ENCODE measurements at places on chromosomes 1 and 21.

- DNase-seq = no peak
Measured at GRCh38 chr1:243549108-243549507, 293.3 kb downstream of the SDCCAG8 start.

- no peak for DNase-seq
Measured at GRCh38 chr1:36320767-36321118, 2.7 kb downstream of the EVA1B start.

DNA sequence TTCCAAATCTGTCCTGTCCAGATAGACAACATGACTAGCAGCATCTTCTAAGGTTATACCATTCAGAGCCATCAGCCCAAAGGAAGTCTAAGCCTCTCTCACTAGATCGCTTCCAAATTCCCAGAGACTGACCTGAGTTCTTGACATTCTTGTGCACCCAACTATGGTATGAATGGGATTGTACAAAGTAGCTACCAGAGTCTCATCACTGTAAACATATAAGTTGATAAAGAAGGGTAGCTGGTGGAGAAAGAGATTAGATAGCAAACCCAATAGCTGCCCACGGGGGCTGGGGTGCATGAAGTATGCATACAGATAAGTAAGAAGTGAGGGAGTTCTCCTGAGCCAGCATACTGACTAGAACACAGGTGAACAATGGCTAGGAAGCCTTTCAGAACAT lies 180.0 kb downstream of the PLPP3 start:
- no peak for DNase-seq

GRCh38 chr1:17274186-17275170 lies 25.6 kb downstream of the PADI3 start:
- peak; percentile 3 for DNase-seq

DNA sequence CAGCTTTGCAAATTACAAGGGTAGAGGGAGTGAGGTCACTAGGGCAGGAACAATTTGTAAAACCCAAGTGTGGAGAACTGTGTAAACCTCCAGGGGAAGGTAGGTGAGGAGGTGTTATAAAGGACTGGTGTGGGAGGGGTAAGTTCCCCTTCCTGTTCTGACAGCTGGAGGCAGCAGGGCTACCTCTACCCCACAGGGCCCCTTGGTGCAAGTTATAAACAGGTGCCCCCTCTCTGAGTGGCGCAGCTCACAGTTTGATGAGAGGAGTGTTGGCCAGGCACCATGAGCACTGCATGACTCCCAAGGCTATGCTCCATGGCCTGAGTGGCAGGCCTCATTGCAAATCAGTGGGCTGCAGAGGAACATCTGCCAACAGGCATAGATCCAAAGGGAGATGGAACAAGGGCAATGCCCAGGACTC lies 41.0 kb downstream of the MFSD2A start:
- DNase-seq = no peak

DNA sequence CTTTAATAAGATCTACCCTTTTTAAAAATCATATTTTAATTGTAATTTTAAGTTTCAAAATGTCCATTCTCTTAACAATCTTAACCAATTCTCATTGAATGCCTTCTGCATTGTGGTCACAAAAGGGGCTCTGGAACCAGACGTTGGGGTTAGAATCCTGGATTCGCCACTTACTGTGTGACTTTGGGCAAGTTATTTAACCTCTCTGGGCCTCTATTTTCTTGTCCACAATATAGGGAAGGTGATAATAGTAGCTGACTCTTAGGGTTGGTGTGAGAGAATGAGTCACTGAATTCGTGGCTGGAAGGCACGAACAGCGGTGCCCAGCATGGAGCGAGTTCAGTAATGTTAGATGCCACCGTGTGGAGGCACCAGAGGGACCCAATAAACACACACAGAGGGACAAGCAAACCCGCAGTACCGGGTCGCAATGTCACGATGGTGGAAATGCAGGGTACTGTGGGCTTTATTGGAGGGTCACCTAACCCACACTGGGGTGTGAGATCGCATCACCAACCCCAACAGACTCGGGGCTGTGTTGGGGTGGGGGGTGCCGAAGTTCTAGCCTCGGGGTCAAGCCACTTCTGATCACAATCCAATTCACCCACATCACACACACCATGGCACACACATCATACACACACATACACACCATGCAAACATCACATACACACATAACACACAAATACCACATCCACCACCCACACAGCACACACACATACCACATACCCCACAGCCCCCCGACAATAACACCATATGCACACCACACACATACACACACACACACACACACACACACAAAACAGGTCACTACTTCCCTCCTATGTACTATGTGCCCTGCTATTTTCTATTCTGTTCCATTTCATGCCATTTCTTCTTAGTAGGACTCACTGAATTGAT lies 27.0 kb upstream of the IFNAR2 start:
- no peak for DNase-seq

DNA sequence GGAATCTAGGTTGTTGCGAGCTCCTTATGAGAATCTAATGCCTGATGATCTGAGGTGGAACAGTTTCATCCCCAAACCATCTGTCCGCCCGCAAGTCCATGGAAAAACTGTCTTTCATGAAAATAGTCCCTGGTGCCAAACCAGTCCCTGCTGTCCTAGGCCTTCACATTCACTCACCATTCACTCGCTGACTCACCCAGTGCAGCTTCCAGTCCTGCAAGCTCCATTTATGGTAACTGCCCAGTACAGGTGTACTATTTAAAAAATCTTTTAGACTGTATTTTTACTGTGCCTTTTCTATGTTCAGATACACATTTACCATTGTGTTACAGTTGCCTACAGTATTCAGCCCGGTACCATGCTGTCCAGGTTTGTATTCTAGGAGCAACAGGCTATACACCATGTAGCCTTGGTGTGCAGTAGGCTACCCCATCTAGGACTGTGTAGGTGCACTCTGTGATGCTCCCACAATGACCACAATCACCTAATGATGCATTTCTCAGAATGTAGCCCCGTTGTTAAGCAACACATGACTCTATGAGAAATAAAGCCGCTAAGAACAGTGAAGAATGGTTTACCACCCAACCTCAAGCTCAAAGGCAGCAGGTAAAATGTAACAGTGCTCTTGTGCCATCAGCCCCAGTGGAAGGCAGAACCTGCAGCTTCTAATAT lies 2.4 kb downstream of the ECHDC2 start:
- DNase-seq = no peak

GRCh38 chr21:32308696-32309095 lies 10.0 kb downstream of the MRAP start:
- DNase-seq = no peak

GRCh38 chr1:154839691-154840090 lies 30.4 kb downstream of the KCNN3 start:
- no peak for DNase-seq

- no peak for DNase-seq
Measured at GRCh38 chr1:48671578-48671977, 105.1 kb downstream of the BEND5 start.

GRCh38 chr1:213281640-213282301 lies 230.7 kb downstream of the RPS6KC1 start:
- no peak for DNase-seq

DNA sequence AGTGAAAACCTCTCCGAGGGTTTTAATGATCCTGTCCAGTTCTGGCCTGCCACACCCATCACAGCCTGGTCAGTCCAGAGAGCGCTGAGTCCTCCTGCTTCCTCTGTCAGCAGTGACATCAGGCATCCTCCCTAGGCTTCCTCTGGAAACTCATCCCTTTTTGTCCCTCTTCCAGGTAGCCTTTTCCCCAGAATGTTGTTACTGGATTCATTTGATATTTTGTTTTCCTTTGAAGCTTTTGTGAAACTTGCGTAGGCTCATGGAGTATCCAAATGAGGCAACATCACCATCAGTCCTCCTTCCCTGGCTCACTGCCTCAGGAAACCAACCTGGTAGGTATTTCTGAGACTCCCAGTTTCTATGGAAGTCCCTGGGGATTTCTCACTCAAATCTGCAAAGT lies 27.0 kb upstream of the IGSF3 start:
- no peak for DNase-seq

DNA sequence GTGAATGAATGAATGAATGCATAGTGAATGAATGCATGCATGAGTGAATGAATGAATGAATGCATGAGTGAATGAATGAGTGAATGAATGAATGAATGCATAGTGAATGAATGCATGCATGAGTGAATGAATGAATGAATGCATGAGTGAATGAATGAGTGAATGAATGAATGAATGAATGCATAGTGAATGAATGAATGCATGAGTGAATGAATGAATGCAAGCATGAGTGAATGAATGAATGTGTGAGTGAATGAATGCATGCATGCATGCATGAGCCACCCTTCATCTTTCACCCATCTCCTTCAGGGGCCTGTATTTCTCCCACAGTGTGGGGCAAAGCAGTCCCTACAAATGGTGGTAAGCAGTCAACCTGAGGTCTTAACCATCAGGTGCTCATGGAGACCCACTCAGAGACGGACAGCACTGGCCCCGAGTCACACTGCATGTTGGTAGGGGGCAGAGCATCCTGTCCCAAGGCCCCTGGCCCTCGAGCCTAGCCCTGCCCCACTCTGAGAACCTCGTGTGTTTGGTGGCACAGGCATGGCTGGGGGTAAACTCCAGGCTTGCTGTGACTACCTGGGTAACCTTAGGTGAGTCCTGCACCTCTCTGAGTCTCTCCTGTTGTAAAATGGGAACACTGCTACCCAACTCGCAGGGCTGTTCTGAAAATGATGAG lies 28.0 kb upstream of the PAX7 start:
- DNase-seq = no peak

DNA sequence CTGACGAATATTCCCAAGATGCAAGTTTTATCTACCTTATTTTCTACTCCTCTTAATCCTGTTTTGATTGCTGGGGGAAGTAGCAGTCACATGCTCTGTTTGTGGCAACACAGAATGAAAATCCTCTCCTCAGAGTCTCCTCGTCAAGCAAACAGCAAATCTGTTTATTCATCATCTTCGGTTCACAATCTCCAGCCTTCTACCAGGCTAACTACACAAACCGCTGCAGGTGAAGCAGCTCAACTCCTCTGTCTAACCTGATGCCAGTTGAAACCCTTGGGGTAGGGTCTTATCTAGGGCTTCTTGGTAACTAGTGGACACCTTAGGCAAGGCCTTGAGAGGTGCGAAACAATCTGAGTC lies 91.0 kb downstream of the SIPA1L2 start:
- DNase-seq = no peak

GRCh38 chr1:202283379-202283844 lies 58.3 kb downstream of the UBE2T start:
- peak; percentile 78 for DNase-seq

GRCh38 chr21:31394309-31394708 lies 50.2 kb upstream of the TIAM1 start:
- no peak for DNase-seq

- no peak for DNase-seq
Measured at GRCh38 chr1:69315823-69316222, 251.9 kb upstream of the LRRC7 start.

DNA sequence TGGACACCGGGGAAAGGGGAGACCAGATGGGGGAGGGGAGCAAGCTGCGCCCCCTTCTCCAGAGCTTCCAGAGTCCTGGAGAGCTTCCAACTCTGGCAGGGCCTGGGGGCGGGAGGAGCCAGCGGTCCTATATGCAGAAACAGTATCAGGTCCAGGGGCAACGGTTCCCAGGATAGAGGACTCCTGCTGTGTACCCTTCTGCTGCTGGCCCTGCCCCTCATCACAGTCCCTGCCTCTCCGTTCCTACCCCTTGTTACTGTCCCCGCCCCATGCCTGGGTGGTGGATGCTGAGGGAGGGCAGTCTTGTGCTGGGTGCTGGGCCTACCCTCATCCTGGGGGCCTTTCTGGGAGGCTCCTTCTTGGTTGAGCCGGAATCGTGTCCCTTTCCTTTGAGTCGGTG lies 19.2 kb upstream of the PEX10 start:
- DNase-seq = no peak

GRCh38 chr1:188023206-188023605 lies 1194.5 kb downstream of the PLA2G4A start:
- no peak for DNase-seq

- no peak for DNase-seq
Measured at GRCh38 chr1:200992382-200993048, 31.0 kb downstream of the KIF21B start.

DNA sequence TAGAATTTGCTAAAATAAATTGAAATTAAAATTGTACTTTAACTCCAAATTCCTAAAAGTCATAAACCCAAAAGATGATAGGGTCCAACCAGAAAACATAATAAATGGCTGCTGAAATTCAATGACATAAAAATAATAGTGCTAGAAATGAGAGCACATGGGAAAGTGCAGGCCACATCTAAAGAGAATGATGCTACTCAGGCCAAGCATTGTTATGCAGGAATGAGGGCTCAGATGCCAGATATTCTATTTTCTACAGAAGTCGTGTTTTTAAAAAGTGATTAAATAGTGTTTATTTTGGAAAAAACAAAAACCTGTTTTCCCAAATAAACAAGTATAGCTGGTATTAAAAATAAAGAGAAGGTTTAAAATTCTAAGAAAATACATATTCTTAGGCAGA lies 234.4 kb downstream of the KCNT2 start:
- no peak for DNase-seq

DNA sequence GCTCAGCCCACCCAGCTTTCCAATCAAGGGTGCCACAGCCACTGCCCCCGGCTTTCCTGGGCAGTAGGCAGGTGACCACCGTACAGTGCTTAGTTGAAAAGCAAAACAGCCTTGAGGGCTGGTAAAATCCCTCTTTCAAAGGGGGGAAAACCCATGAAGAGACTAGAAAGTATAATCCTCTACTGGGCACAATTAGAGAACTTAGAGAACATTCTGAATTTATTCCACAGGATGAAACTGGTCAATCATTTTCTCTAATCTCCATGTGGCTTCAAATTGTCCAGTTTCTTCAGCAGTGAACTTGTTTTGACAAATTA lies 15.3 kb upstream of the LRRC47 start:
- DNase-seq = no peak

DNA sequence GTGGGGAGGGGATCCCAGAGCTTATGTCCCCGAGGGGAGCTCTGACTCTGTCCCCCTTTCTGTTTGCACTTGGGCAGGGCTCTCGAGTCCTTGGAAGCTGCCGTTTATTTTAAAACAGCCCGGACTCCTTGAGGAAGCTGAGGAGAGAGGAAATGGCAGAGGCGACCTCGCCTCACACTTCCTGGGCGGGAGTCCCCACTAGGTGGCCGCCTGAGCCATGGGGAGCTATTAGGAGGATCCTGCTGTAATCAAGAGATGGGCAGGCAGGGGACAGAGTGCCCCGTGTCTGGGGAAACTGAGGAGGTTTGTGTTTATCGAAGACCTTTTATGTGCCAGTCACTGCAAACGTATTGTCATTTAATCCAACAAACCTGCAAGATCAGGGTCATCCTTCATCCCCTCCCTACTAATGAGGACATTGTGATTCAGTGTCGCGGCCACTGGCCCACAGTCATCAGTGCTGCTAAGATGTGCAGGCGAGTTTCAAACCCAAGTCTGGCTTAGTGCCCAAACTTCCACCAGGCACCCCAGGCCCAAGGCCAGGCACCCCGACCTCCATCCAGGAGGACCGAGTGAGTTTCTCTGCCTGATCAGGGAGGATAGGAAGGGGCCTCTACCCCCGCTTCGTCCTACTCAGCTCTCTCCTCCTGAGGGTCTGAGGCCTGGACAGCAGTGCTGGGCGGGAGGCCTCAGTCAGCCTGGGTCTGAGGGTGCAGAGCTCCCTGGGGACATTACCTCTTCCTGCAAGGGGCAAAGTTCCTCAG lies 316.9 kb upstream of the VAMP3 start:
- no peak for DNase-seq

GRCh38 chr21:45572231-45572630 lies 30.0 kb upstream of the SLC19A1 start:
- DNase-seq = no peak
